Lower lobe of right lung (tissue), 2 donors: ENCODE measurements at places on chromosomes 7 and 10. TPM values are rescaled to one million over a fixed set of nuclear protein-coding genes. Genes with fewer than 3 reads are reported as not detected.

DNA sequence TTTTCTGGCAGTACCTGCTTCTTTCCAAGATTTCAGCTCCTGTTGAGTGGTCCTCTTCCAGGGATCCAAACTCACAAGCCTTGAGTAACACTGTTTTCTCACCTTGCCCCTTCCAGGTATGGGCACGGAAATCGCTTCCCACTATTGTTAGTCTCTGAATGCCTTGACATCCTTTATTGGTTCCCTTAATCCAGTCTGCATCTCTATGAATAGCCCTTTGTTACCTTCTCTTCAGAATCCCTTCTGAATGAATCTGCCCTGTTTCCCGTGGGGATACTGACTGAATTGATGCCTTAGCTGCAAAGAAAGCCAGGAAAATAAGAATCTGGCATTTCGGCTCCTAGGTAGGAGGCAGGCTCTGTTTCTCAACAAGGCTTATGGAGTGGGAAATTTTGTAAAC, 467.7 kb downstream of the PLXNA4 start:
- no peak overlapping the region for H3K27ac ChIP-seq
- H3K27me3 ChIP-seq = peaks cover 6% of the 10 kb centered on the region
- H3K4me3 ChIP-seq = no peak overlapping the region
- H3K36me3 ChIP-seq = no peaks in the 10 kb centered on the region
- H3K4me1 ChIP-seq = no peaks in the 10 kb centered on the region

DNA sequence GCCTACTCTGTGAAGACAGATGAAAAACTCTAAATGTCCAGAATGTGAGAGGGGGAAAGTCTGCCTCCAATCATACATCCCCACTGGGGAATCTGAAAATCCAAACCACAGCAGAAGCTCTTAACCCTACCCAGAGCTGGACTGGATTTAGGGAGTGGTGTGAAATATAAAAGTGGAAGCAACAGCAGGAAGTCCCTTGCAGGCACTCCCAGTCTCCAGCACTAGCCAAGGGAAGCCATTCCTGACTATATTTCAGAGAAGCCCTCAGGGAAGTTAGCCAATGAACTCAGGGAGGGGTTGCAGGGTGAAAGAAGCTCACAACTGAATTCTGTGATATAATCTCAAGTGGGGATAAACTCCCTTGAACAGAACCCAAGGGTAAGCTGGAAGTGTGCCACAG, 51.5 kb downstream of the CRPPA start:
- no peak for DNase-seq
- H3K27ac ChIP-seq = no peak overlapping the region
- H3K4me1 ChIP-seq = no peaks in the 10 kb centered on the region
- H3K36me3 ChIP-seq = no peaks in the 10 kb centered on the region
- H3K27me3 ChIP-seq = no peaks in the 10 kb centered on the region
- H3K4me3 ChIP-seq = no peak overlapping the region

SFMBT2 gene
- total RNA-seq = 22.3 TPM

LRRTM3 gene
- not detected for total RNA-seq

GIMAP5 gene
- total RNA-seq = 31.9 TPM

SFTPA2 gene
- total RNA-seq = 14,717 TPM
